ENCODE measurements at places on chromosomes 2 and 18. TPM values are rescaled to one million over a fixed set of nuclear protein-coding genes. Genes with fewer than 3 reads are reported as not detected.

TMEM200C gene
- total RNA-seq, result 0.11 TPM

NOP58 gene
- 37.7 TPM for total RNA-seq

MC2R gene
- total RNA-seq, result not detected

EFR3B gene
- 0.39 TPM for total RNA-seq

PCARE gene
- total RNA-seq, result not detected

PPP3R1 gene
- 18.3 TPM for total RNA-seq

RAB11FIP5 gene
- 99.7 TPM for total RNA-seq

LAMA1 gene
- total RNA-seq, result 2.0 TPM

LHCGR gene
- not detected for total RNA-seq

VWA3B gene
- total RNA-seq, result 0.11 TPM

MC5R gene
- not detected for total RNA-seq

FAM237A gene
- not detected for total RNA-seq

CDH19 gene
- not detected for total RNA-seq

LDLRAD4 gene
- under 0.01 TPM for total RNA-seq

OTX1 gene
- total RNA-seq, result not detected

DES gene
- under 0.01 TPM for total RNA-seq

LGALSL gene
- total RNA-seq, result 3.1 TPM

ALPG gene
- total RNA-seq, result under 0.01 TPM

TMEM178A gene
- total RNA-seq, result not detected

OTOF gene
- not detected for total RNA-seq

ACOXL gene
- total RNA-seq, result not detected

UGT1A3 gene
- total RNA-seq, result 0.43 TPM

EGR4 gene
- not detected for total RNA-seq

DOK6 gene
- not detected for total RNA-seq

SCN7A gene
- not detected for total RNA-seq

GALR1 gene
- total RNA-seq, result not detected

C2orf80 gene
- total RNA-seq, result not detected

POMC gene
- total RNA-seq, result 4.2 TPM

TFCP2L1 gene
- under 0.01 TPM for total RNA-seq

MEIS1 gene
- total RNA-seq, result 22.9 TPM

LIMS2 gene
- total RNA-seq, result 27.9 TPM

SERPINB4 gene
- not detected for total RNA-seq

OLA1 gene
- total RNA-seq, result 64.0 TPM

CDH7 gene
- total RNA-seq, result not detected

MARCHF4 gene
- total RNA-seq, result 0.39 TPM

ID2 gene
- total RNA-seq, result 87.6 TPM

PROM2 gene
- 101 TPM for total RNA-seq

ANKRD30B gene
- total RNA-seq, result under 0.01 TPM

ANKRD62 gene
- total RNA-seq, result not detected

LINC00305 gene
- not detected for total RNA-seq

NOSTRIN gene
- total RNA-seq, result 5.5 TPM

COL4A3 gene
- total RNA-seq, result 0.39 TPM

GPR75 gene
- 3.5 TPM for total RNA-seq

CD8B2 gene
- 0.11 TPM for total RNA-seq

KANSL3 gene
- 34.6 TPM for total RNA-seq

MYO1B gene
- 130 TPM for total RNA-seq

CFAP65 gene
- not detected for total RNA-seq

IL36A gene
- total RNA-seq, result not detected

PIEZO2 gene
- total RNA-seq, result under 0.01 TPM

HTR2B gene
- under 0.01 TPM for total RNA-seq

OSR1 gene
- 114 TPM for total RNA-seq

PSTPIP2 gene
- 9.2 TPM for total RNA-seq

PLA2R1 gene
- 2.7 TPM for total RNA-seq

TMEM182 gene
- 2.8 TPM for total RNA-seq

TDRD15 gene
- not detected for total RNA-seq

SERPINB13 gene
- not detected for total RNA-seq

FSIP2 gene
- 2.6 TPM for total RNA-seq

Data from placental epithelial cell (primary cell).